ENCODE measurements at places on chromosomes 1 and 21. TPM values are rescaled to one million over a fixed set of nuclear protein-coding genes. Genes with fewer than 3 reads are reported as not detected.

Gene DIO1
- not detected for total RNA-seq

Gene IL19
- not detected for total RNA-seq

Gene SLC9C2
- not detected for total RNA-seq

Gene TMEM269
- 0.06 TPM for total RNA-seq

Gene ZBTB8OS
- 39.9 TPM for total RNA-seq

Gene GPR52
- total RNA-seq = not detected

Gene C1orf87
- not detected for total RNA-seq

Gene ADAMTS4
- not detected for total RNA-seq

Gene IFI16
- total RNA-seq = 3.3 TPM

Gene ESRRG
- not detected for total RNA-seq

Gene CFAP74
- 0.08 TPM for total RNA-seq

Gene PPP1R8
- 34.6 TPM for total RNA-seq

Gene ATP1A4
- total RNA-seq = not detected

Gene CFHR5
- total RNA-seq = not detected

Gene SELE
- total RNA-seq = not detected

Gene AMY1A
- total RNA-seq = not detected

Gene LIPI
- not detected for total RNA-seq

Gene HSF2BP
- 2.2 TPM for total RNA-seq

Gene HOOK1
- 0.12 TPM for total RNA-seq

Gene MAP3K21
- 7.3 TPM for total RNA-seq

Gene LCE2A
- not detected for total RNA-seq

Gene RXFP4
- 0.07 TPM for total RNA-seq

Gene KANK4
- total RNA-seq = 0.40 TPM

Gene MATN1
- 0.08 TPM for total RNA-seq

Gene CD247
- 0.83 TPM for total RNA-seq

Gene AXDND1
- 0.25 TPM for total RNA-seq

Gene PROK1
- total RNA-seq = not detected

Gene S100A7
- not detected for total RNA-seq

Gene NOTCH2NLA
- 31.6 TPM for total RNA-seq

Data from A549 treated with dexamethasone at 1 μM for 4 hours (cell line).